Central memory CD4-positive, alpha-beta T cell (primary cell): ENCODE measurements at places on chromosomes 2 and 18.

- DNase-seq: no peak
Observed at GRCh38 chr18:11860594-11861450, 9.6 kb downstream of the CHMP1B start.

DNA sequence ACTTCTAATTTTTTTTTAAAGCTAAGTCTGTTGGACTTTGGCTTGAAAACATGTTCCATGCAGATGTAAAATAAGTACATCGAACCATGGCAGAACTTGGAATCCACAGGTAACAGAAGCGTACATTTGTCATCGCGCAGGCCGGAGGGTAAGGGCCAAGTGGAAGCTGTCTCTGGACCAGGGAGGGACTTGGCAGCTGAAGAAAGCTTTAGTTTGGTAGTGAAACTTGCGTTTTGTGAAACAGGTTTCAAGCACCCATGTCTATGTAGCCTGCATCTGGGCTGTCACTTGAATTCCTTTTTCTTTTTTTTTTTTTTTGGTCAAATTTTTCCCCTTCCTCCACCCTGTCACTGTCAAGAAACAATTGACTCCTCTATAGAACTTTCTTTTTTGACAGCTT lies 20.4 kb downstream of the GRHL1 start:
- DNase-seq: no peak

DNA sequence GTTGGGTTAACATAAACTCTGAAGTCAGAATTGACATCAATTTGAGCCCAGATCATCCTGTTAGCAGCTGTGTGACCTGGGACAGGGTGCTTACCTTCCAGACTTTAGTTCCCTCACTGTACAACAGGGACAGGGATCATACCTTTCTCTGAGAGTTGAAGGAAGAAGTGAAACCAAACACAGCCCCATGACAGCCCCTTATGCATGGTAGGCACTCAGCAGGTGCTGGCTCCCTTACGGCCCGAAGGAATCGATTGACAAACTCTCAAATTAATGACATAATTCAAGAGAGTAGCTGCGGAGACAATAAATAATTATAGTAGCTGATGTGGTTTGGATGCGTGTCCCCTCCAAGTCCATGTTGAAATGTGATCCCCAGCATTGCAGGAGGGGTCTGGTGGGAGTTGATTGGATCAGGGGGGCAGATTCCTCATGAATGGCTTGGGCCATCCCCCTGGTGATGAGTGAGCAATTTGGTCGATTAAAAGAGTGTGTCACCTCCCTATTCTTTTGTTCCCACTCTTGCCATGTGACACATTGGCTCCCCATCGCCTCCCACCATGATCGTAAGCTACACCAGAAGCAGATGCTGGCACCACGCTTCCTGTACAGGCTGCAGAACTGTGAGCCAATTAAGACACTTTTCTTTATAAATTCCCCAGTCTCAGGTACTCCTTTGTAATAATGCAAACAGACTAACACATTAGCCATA lies 72.4 kb downstream of the ODC1 start:
- no peak for DNase-seq

- no peak for DNase-seq
Observed at GRCh38 chr2:226198956-226199355, 600.7 kb downstream of the IRS1 start.

- DNase-seq: no peak
Observed at GRCh38 chr18:35289293-35289692, 736 bp downstream of the ZSCAN30 start.

DNA sequence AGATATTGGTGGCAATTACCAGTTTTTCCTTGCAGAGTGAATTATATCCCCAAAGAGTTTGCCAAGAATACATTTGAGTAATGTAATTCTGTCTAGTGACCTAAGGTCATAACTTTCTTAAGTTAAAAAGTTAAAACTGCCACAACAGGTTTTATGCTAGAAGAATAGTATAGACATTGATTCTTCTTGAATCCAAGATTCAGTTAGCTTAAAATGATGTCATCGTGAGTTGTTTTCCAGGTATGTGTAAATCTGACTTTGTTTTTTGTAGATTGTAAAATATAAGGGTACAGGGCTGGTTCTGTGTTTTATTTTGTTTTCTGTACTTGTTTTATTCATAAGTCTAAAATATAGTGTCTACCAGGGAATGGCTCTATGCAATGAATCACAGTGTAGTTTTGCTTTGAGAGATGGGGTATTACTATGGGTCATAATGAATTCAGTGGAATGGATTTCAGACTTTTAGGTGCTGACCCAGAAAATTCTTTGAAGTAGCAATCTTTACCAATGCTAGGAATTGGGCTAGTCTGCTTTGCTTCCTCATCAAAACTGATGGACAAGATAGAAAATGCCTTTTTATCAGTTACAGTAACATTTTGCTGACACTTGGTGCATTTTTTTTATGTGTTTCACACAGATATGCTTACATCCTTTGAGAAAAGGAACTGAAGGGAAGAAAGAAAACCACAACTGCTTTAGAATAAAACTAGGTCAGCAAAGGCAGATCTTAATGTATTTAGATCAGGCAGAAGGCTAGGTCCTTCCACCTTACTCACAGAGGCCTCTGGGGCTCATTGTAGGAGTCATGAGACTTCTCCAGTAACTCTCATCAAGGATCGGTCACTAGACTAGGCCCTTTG lies 20.8 kb upstream of the MGAT5 start:
- peak; percentile 74 for DNase-seq

DNA sequence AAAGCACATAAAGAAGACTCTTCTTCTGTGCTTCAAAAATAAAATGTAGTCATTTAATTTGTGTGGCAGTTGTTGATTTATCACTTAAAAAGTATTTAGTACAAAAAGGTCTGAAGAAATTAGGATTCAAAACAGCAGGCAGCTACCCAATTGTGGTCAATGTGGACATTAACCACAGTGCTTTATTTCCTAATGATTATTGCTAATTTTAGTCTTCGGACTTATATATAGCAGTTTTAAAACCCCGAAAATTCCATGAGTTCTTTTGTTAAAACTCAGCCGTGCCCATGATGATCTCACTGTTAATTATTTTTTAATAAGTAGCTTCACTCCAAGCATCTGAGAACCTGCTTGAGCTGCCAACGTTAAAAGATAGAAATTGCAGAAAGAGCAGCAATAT lies 594.3 kb downstream of the STK39 start:
- no peak for DNase-seq

DNA sequence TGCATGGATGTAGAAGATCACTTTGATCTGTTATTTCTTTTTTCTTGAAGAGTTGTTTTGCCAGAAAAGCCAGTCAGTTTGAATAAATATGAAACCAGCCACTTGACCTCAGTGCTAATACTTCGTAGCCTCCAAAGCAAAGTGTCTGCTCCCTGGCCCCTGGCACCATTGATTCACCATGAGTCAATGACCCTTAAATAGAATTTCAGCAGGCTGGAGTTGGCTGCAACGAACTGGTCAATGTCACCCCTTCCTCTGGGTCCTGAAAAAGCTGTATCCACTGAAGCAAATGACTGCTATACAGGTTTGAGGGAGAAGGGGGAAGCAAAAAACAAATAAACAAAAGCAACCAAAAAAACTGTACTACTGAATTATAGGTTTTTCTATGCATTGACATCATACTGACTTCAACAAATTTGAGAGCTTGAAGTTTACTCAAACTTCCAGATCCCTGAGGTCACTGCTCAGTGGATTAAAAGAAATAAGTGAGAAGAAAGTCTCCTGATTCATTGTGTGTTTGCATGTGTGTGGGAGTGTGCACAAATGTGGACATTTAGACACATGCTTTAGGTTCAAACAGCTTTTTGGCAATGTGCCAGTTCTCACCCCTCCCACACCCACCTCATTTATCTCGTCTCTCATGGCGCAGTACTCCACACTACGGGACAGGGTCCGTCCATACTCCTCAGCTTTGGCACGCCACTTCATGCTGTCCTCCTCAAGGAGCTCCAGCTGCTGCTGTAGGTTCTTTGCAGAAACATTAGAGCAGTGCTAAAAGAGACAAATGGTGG lies 58.1 kb upstream of the TTN start:
- no peak for DNase-seq

- DNase-seq: no peak
Observed at GRCh38 chr2:117982376-117983033, 31.4 kb downstream of the CCDC93 start.

GRCh38 chr2:240238201-240238600 lies 97.7 kb upstream of the OTOS start:
- no peak for DNase-seq

- DNase-seq: no peak
Observed at GRCh38 chr2:121191191-121192170, 93.5 kb downstream of the TFCP2L1 start.

DNA sequence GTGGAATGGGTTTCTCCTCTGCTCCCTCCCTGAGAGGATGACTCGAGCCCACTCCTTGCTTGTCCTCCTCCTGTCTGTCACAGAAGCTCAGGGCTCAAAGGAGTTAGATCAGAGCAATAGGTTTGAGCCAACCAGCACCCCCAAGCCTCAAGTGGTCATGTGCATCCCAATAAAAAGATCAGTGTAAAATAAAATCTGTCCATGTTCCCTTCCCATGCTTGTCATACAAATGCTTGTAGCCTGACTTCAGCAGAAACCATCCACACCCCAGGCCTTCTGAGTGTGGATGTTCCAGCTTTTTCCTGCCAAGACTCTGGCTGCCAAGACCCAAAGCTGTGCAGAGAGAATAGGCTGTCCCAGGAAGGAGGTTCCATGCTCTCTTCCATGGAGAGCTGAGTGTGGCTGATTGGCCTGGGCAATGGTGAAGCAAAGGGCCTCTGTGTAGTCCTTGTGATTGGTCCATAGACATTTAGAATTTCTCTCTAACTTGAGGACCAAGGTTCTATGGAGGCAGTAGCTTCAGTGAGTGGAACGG lies 67.4 kb downstream of the GYPC start:
- DNase-seq: no peak

- DNase-seq: no peak
Observed at GRCh38 chr2:129802290-129802689, 177.2 kb upstream of the RAB6C start.

DNA sequence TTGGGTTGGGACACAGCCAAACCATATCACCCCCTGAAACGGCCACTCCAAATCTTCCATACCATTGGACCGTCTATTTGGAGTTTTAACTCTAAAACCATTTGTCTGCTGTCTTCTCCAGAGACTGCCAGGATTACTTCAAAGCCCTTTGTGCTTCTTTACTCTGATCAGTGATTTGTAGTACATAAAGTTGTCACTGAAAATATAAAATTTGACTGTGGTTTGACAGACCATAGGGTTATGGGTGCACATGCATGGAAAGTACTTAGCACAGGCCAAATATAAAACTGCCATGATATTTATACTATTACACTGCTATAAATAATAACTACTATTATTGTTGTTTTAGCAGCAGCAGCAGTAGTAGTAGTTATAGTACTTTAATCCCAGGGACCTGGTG lies 53.7 kb upstream of the AQP4 start:
- DNase-seq: no peak

DNA sequence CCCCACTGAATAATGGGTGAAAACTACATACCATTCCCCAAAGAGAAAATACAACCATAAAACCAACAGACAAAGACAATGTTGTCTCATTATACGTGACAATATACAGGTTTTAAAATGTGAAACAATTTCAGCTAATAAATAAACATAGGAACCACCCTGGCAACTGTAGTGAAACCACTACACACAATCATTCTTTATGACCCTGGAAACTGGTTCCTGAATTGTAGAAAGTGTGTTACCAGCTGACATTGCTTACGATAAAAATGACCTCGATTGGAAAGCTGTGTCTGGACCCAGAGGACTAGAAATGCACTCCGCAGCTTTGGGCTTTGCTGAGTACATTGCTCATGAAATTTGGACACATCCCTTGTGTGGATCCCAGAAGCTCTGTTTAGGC lies 73.9 kb upstream of the LPIN2 start:
- DNase-seq: no peak

DNA sequence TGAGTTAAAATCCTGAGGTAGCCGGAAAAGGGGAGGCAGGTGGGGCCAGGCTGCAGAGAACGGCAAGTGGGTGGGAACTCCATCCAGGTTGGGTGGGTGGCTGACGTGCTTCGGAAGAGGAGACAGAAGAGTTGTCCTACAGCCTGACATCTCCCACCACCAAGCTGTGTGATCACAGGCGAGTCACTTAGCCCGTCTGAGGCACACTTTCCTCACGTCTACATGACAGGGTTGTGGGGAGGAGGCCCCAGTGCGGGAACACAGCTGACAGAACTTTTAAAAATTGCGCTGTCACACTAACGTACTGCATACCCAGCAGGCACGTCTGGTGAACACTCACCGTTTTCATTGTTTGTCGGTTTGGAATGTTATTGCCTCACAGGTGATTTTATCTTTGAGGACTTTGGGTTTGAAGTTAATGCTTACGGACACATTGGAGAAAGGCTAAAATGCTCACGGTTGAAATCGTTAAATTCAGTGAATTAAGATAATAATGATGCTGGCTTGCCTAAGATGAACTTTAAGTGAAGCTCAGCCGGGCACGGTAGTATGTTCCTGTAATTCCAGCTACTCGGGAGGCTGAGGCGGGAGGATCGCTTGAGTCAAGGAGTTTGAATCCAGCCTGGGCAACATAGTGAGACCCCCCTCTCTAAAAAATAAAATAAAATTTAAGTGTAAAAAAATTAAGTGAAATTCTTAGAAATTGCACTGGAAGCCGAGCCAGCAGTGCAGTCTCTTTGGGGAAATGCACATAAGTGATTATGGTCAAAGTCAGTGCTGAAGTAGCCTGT lies 8.9 kb downstream of the EMILIN2 start:
- DNase-seq: no peak

- DNase-seq: no peak
Observed at GRCh38 chr18:79456105-79456980, 60.6 kb downstream of the NFATC1 start.

DNA sequence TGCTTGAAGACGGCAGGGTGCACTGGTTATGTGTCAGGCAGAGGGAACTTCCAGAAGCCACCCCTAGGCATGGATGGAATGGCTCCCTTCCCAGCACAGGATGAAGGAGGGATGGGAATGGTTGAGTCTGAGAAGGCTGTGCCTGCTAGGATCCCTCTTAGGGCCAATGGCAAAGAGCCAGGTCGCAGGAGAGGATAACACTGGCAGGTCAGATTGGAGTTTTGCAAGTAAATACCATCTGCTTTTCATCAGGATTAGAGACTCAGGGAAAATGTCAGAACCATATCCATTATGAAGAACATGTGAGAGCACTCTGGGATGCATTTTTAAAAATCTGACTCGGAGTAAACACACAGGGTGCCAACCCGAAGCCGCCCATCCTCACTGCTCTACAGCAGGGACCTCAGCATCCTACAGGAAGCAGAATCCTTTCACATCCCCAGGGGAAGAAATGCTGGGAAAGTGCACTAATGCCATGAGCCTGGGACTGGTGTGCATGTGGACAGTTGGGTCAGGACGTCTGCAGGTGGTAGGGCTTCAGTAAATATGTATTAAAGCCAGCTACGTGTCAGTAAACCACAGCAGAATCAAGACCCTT lies 139.9 kb downstream of the MYT1L start:
- no peak for DNase-seq

DNA sequence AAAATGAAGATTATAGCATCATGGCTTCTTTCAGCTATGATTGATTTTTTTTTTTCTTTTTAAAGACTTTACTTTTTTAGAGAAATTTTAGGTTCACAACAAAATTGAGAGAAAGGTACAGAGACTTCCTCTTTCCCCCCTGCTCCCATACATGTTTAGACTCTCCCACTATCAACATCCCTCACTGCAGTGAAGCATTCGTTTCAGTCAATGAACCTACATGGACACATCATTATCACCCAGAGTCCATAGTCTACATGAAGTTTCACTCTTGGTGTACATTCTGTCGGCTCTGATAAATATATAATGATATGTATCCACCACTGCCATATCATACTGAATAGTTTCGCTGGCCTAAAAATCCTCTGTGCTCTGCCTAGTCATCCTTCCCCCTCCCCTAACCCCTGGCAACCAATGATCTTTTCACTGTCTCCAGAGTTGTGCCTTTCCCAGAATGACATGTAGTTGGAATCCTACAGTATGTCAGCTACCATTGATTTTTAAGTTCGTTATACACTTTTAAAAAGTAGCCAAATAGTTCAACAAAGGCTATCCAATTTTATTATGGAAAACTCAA lies 86.8 kb downstream of the GPD2 start:
- DNase-seq: no peak
